Activated CD4-positive, alpha-beta T cell treated with anti-CD3 and anti-CD28 coated beads, Interleukin-2, amount 10 ng/mL, durations not matched to agents 24 days and 14 days (primary cell): ENCODE measurements at places on chromosomes 2 and 18. TPM values are rescaled to one million over a fixed set of nuclear protein-coding genes. Genes with fewer than 3 reads are reported as not detected.

KCNJ3 gene
- total RNA-seq = not detected in 2 replicates

TACR1 gene
- not detected in 2 replicates for total RNA-seq

ANO7 gene
- 2.8 and 3.5 TPM in 2 replicates for total RNA-seq

TUBA3E gene
- total RNA-seq = not detected in 2 replicates

ACMSD gene
- total RNA-seq = not detected in 2 replicates

PIEZO2 gene
- not detected in 2 replicates for total RNA-seq

BCL2 gene
- 80.5 and 81.3 TPM in 2 replicates for total RNA-seq

SERPINB4 gene
- not detected in 2 replicates for total RNA-seq

CNGA3 gene
- total RNA-seq = not detected in 2 replicates

PPP1R1C gene
- total RNA-seq = not detected in 2 replicates

TCF23 gene
- not detected in 2 replicates for total RNA-seq

MRO gene
- not detected in 2 replicates for total RNA-seq

CNTNAP5 gene
- not detected in 2 replicates for total RNA-seq
